Ovary (tissue), 10 donors: ENCODE measurements at places on chromosomes 7 and 10. TPM values are rescaled to one million over a fixed set of nuclear protein-coding genes. Genes with fewer than 3 reads are reported as not detected.

The ANXA8 gene
- polyA plus RNA-seq, result 1.2 TPM

The ARID5B gene
- 24.0 TPM for polyA plus RNA-seq

- no peaks in the 10 kb centered on the region for H3K36me3 ChIP-seq
- no peak overlapping the region for H3K27ac ChIP-seq
- H3K4me3 ChIP-seq, result no peak overlapping the region
- no peak for DNase-seq
- H3K4me1 ChIP-seq, result no peaks in the 10 kb centered on the region
Measured at GRCh38 chr7:2604608-2605174, 27.1 kb upstream of the TTYH3 start.

The INA gene
- 0.05 TPM for polyA plus RNA-seq

The ALOX5 gene
- polyA plus RNA-seq, result 3.1 TPM

- no peak overlapping the region for H3K4me3 ChIP-seq
- H3K27me3 ChIP-seq, result no peaks in the 10 kb centered on the region
- peaks cover 10% of the 10 kb centered on the region for H3K4me1 ChIP-seq
- H3K36me3 ChIP-seq, result no peaks in the 10 kb centered on the region
- no peak overlapping the region for H3K27ac ChIP-seq
- no peak for DNase-seq
Measured at GRCh38 chr7:96059075-96059474, 262.8 kb downstream of the SLC25A13 start.

GRCh38 chr10:132460691-132461090, 63.7 kb downstream of the PWWP2B start:
- no peak for DNase-seq
- H3K27me3 ChIP-seq, result no peaks in the 10 kb centered on the region
- H3K27ac ChIP-seq, result no peak overlapping the region
- H3K36me3 ChIP-seq, result no peaks in the 10 kb centered on the region
- H3K4me1 ChIP-seq, result peaks cover 17% of the 10 kb centered on the region

DNA sequence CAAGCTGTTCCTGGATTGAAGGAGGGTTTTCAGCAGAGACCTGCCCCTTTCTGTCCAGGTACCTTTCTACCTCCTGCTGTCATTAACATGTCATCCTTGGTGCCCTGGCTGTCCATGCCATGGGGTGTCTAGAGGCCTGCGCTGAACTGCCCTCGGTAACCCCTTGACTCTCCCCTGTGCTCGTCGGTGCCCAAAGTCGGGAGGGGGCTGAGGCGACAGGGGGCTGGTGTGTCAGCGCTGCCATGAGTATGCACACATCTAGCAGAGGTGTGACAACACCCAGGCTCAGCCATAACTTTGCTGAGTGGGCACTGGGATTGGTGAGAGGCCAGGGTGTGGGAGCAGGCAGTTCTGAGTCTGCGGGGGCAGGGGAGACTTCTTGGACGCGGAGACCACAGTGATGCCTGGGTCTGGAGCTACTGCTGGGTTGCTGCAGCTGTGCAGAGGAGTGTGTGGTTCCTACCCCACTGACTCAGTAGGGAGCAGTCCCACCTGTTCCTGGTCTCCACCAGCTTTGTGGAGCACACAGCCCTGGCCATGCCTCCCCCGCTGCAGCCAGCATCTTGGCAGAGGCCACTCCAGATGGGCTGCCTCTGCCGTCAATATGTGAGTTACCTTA, 376.2 kb upstream of the SEMA3C start:
- H3K27ac ChIP-seq, result no peak overlapping the region
- no peak for DNase-seq
- H3K36me3 ChIP-seq, result no peaks in the 10 kb centered on the region
- H3K27me3 ChIP-seq, result no peaks in the 10 kb centered on the region
- peaks cover 2% of the 10 kb centered on the region for H3K4me1 ChIP-seq

DNA sequence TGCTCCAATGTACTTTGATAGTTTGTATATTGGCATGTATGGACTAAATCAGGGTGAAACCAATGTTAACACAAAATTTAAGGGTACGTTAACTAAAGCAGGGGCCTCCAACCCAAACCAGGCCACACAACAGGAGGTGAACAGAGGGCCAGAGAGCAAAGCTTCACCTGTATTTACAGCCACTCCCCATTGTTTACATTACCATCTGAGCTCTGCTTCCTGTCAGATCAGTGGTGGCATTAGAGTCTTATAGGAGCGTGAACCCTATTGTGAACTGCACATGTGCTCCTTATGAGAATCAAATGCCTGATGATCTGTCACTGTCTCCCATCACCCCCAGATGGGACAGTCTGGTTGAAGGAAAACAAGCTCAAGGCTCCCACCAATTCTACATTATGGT, 62.0 kb upstream of the SCIN start:
- H3K4me3 ChIP-seq, result no peak overlapping the region
- no peak overlapping the region for H3K27ac ChIP-seq
- no peak for DNase-seq
- H3K4me1 ChIP-seq, result no peaks in the 10 kb centered on the region
- H3K36me3 ChIP-seq, result no peaks in the 10 kb centered on the region

- H3K27ac ChIP-seq, result no peak overlapping the region
- H3K4me3 ChIP-seq, result no peak overlapping the region
- no peaks in the 10 kb centered on the region for H3K27me3 ChIP-seq
- H3K36me3 ChIP-seq, result no peaks in the 10 kb centered on the region
- DNase-seq, result no peak
Measured at GRCh38 chr10:44571701-44572100, 186.8 kb upstream of the CXCL12 start.

The DCLRE1C gene
- polyA plus RNA-seq, result 11.8 TPM

DNA sequence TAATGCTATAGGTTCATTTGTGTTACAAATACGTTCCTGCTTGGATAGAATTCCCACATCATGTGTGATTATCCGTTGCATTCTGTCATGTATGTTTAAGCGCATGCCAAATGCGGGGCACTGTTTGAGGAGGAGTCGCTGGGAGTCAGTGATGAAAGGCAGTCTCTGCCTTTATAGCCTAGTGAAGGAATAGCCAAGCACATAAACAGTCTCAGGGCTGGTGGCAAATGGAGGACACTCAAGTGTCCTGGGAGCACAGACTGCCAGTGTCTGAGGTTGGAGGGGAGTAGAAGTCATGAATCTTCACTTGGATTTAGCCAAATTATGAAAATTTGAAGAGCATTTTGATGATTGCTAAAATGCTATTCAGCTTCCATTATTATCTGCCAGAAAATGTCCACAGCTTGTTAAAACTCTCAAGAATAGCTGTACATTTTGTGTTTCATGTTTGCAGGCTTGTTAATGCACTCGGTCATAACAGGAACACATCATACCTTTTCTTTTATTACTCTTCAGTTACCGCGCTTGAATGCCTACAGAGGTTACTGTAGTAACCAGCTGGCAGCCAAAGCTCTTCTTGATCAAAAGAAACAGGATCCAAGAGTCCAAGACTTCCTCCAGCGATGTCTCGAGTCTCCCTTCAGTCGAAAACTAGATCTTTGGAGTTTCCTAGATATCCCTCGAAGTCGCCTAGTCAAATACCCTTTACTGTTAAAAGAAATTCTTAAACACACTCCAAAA, 41.6 kb downstream of the NET1 start:
- H3K4me3 ChIP-seq, result no peak overlapping the region
- no peak for DNase-seq
- no peaks in the 10 kb centered on the region for H3K4me1 ChIP-seq
- no peaks in the 10 kb centered on the region for H3K36me3 ChIP-seq
- no peak overlapping the region for H3K27ac ChIP-seq

The TAC1 gene
- not detected for polyA plus RNA-seq

The ADARB2 gene
- polyA plus RNA-seq, result 0.22 TPM

The OR13A1 gene
- polyA plus RNA-seq, result not detected

GRCh38 chr10:99555825-99556523, 23.2 kb downstream of the NKX2-3 start:
- no peaks in the 10 kb centered on the region for H3K4me1 ChIP-seq
- H3K27me3 ChIP-seq, result no peaks in the 10 kb centered on the region
- no peaks in the 10 kb centered on the region for H3K36me3 ChIP-seq
- no peak for DNase-seq
- H3K4me3 ChIP-seq, result no peak overlapping the region
- no peak overlapping the region for H3K27ac ChIP-seq

The CRTAC1 gene
- 0.13 TPM for polyA plus RNA-seq

GRCh38 chr10:68251151-68251550, 19.2 kb upstream of the ATOH7 start:
- H3K4me1 ChIP-seq, result no peaks in the 10 kb centered on the region
- no peak for DNase-seq
- H3K27ac ChIP-seq, result no peak overlapping the region
